SJCRH30 (cell line): ENCODE measurements at places on chromosomes 3 and 15. TPM values are rescaled to one million over a fixed set of nuclear protein-coding genes. Genes with fewer than 3 reads are reported as not detected.

GRCh38 chr15:77622934-77623754, 9.6 kb downstream of the LINGO1 start:
- no peak for DNase-seq

TBC1D2B gene
- 50.7 and 58.2 TPM in 2 replicates for total RNA-seq

GRCh38 chr3:78893161-78893560, 874.6 kb downstream of the ROBO1 start:
- no peak for DNase-seq

- no peak for DNase-seq
These were observed 135.6 kb upstream of the BHLHE40 start for GRCh38 chr3:4843619-4844018.

GATM gene
- total RNA-seq: 226 and 232 TPM in 2 replicates

DUOXA2 gene
- total RNA-seq: not detected in 2 replicates

- DNase-seq: no peak
These were observed 378.7 kb downstream of the MCTP2 start for GRCh38 chr15:94610069-94610468.
